ENCODE measurements at places on chromosomes 12 and 14.

- DNase-seq = peak; percentile 66
These were observed 544.5 kb upstream of the ATP2B1 start for GRCh38 chr12:90253136-90253535.

GRCh38 chr14:87805315-87805723, 187.7 kb downstream of the GALC start:
- DNase-seq = peak; percentile 20

DNA sequence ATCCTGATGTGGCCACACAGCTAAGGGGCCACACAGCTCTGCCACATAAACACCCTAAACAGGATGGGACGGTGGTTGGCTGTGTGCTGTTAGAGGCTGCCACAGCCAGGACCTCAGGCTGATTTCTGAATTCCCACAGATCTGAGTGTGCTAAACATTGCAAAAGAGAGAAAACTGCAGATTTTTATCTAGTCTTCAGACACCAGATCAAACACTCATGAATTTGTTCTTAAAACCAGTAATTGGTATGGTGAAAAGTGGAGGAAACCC, 190.7 kb downstream of the MON2 start:
- DNase-seq = no peak

- no peak for DNase-seq
These were observed 77.3 kb downstream of the PPM1A start for GRCh38 chr14:60326274-60326673.

DNA sequence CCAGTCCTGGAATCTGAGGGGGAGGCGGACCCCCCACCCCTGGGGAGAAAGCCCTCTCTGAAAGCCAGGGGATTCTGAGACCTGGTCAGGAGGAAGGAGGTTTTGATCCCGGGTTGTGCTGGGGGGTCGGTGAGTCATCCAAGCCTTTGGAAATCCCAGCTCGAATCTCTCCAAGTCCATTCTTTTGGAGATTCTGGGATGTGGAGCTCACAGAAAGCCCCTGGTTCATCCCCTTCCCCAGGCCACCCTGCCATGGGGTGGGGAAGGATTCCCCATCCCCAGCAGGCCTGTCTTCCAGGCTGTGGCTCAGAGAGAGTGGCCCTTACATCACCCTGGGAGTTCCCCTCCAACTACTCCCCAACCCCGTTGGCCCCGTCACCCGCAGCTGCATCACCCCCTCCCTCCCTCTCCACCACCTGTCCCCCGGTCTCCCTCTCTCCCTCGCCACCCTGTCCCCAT, 14.3 kb downstream of the EXOC3L4 start:
- peak; percentile 98 for DNase-seq

DNA sequence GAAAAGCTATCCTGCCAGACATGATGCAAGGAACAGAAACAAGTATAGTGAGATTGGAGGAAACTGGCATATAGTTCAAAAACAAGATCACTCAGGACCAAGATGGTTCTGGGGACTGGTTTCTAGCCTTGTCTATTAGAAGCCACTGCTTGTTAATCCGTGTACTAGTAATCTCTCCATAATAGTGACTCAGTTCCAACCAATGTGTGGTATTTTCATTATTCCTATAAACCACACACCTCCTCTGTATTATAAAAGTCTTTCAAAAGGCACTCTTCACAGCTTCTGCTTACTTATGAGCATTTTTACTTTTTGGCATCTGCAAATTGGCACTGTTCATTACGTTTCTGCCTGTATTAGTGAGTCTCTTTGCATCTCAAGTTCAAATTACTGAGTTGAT, 140.3 kb downstream of the SLC6A15 start:
- DNase-seq = no peak

Measured in suppressor macrophage treated with lipopolysaccharide for 1 hour (primary cell).